ENCODE measurements at places on chromosomes 1 and 21. TPM values are rescaled to one million over a fixed set of nuclear protein-coding genes. Genes with fewer than 3 reads are reported as not detected.

The NTMT2 gene
- total RNA-seq: not detected

The DNAI4 gene
- total RNA-seq: 7.2 TPM

The UQCRH gene
- 626 TPM for total RNA-seq

The KDM1A gene
- 115 TPM for total RNA-seq

The RBP7 gene
- total RNA-seq: not detected

The MCOLN2 gene
- 2.7 TPM for total RNA-seq

The DNMT3L gene
- total RNA-seq: not detected

The OR2T2 gene
- not detected for total RNA-seq

The JAM2 gene
- total RNA-seq: 1.00 TPM

The CELA3A gene
- total RNA-seq: not detected

The SYCP1 gene
- total RNA-seq: not detected

The TDRD5 gene
- total RNA-seq: under 0.01 TPM

The C1orf141 gene
- not detected for total RNA-seq

The CD1E gene
- total RNA-seq: not detected

The ATP5PF gene
- 46.0 TPM for total RNA-seq

The IGSF3 gene
- 0.37 TPM for total RNA-seq

The MYOC gene
- total RNA-seq: 0.25 TPM

The CLCA1 gene
- total RNA-seq: under 0.01 TPM

The PGLYRP4 gene
- total RNA-seq: not detected

The ADORA3 gene
- total RNA-seq: not detected

The TPTE gene
- not detected for total RNA-seq

The MCOLN3 gene
- total RNA-seq: 3.8 TPM

The XPR1 gene
- total RNA-seq: 17.8 TPM

The TCHHL1 gene
- not detected for total RNA-seq

The SLC19A1 gene
- 5.2 TPM for total RNA-seq

The OR2G6 gene
- not detected for total RNA-seq

The CGN gene
- total RNA-seq: 0.11 TPM

The PLXNA2 gene
- 0.50 TPM for total RNA-seq

The NBPF1 gene
- 79.2 TPM for total RNA-seq

The UBE2U gene
- not detected for total RNA-seq

The NMNAT2 gene
- total RNA-seq: 0.50 TPM

The UBL4B gene
- total RNA-seq: not detected

The KIF2C gene
- total RNA-seq: 21.6 TPM

The SGIP1 gene
- 48.0 TPM for total RNA-seq

The ANGPTL3 gene
- total RNA-seq: not detected

The TMEM269 gene
- total RNA-seq: 0.12 TPM

The C1orf185 gene
- not detected for total RNA-seq

The SYT6 gene
- total RNA-seq: not detected

The TAS1R3 gene
- 0.11 TPM for total RNA-seq

The ACTL8 gene
- total RNA-seq: 0.12 TPM

The LAMC2 gene
- total RNA-seq: 1.4 TPM

The COL11A1 gene
- 121 TPM for total RNA-seq

The EPHA2 gene
- 30.3 TPM for total RNA-seq

The TMEM82 gene
- total RNA-seq: not detected

The ADARB1 gene
- total RNA-seq: 5.6 TPM

The F13B gene
- not detected for total RNA-seq

The PIK3C2B gene
- total RNA-seq: 2.0 TPM

The CFHR1 gene
- total RNA-seq: 0.25 TPM
